Stimulated activated CD8-positive, alpha-beta memory T cell treated with anti-CD3 and anti-CD28 coated beads, Interleukin-15, amount 100 ng/mL, for 4 hours (primary cell): ENCODE measurements at places on chromosomes 5 and 9.

- no peak for DNase-seq
Measured at GRCh38 chr5:62287237-62287636, 18.8 kb upstream of the KIF2A start.

DNA sequence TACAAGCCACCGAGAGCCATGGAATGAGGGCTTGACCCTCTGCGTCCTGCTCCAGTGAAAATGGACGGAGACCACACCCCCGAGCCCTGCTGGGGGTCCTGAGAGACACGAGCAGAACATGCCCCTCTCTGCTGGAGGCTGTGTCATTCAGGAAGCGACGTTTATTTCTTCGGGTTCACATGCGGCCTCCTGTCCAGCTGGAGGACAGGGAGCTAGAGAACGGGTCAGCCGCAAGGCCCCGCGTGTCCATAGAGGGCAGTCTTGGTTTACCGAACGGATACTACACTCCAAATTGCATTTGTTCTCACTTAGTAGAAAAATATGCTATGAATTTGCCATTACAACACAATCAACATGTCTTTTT lies 36.1 kb downstream of the MRPL36 start:
- DNase-seq, result no peak

GRCh38 chr9:112245126-112245525 lies 70.0 kb upstream of the SUSD1 start:
- DNase-seq, result no peak

- DNase-seq, result no peak
Measured at GRCh38 chr5:60161340-60161934, 267.9 kb upstream of the PDE4D start.

DNA sequence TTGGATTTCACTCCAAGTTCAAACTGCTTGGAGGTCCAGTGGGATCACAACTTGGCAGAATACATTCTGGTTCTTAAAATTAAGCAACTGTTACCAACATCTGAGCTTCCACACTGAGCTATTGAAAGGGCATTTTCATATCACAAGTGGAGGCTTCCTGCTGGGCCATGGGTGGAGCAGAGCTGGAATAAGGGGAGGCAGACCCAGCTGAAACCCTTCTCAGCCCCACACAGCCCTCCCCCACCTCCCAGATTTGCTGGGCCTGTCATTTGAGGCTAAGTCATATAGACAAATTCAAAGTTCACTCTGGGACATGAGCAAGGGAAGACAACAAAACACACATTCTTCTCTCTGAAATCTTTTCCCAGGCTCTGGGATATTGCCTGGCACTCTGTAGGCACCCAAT lies 79.9 kb downstream of the ACTL7B start:
- no peak for DNase-seq

- no peak for DNase-seq
Measured at GRCh38 chr5:38725371-38725865, 120.4 kb upstream of the OSMR start.

DNA sequence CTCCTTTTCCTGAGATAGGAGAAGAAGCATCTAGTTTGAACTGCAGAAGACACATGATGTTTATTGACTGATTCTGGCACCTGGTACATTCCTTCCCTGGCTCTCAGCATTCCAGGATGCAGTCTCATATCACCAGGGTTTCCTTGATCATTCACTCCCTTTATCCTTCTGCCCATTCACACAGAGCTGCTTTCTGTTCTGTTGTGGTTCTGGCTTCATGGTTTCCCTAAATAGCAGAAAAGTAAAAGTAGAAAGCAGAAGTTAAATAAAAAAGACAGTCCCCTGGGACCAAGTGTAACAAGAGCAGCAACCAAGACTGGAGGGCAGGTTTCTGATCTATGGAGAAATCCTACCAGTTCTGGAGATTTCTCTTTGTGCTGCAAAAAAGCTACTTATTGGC lies 3.2 kb downstream of the IFNA8 start:
- DNase-seq, result no peak

DNA sequence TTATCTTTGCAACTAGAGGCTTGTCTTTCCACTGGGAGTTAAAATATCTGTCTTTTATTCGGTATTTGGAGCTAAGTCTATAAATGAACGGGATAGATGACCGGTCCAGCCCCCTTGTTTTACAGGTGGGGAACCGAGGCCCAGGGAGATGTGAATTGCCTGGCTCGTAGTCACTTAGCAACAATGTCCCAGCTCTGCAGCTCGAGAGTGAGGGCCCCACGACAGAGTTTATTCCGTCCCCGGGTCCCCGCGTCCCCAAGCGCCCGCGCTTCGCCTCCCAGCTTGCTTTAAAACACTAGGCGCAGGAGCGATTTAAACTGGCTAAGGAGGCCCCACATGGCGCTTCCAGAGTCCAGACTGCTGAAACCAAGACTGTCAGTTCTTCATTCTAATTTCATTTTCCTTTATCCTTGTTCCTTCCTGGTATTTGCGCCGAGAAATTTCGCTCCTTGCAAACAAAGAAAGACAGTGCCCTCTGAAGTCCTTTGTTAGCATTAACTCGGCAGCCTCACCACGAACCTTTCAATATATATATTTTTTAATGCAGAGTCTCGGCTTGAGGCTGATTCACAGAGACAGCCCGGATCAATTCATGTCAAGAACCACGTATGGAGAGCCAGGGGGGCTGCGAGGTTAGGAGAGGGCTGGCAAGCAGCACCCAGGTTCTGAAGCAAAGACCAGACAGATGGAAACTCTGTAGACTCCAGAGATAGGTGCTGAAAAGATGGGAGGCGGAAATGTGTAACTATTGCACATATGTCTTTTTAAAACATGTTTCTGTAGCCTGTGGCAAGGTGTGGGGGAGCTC lies 1.4 kb upstream of the ENC1 start:
- DNase-seq, result no peak

DNA sequence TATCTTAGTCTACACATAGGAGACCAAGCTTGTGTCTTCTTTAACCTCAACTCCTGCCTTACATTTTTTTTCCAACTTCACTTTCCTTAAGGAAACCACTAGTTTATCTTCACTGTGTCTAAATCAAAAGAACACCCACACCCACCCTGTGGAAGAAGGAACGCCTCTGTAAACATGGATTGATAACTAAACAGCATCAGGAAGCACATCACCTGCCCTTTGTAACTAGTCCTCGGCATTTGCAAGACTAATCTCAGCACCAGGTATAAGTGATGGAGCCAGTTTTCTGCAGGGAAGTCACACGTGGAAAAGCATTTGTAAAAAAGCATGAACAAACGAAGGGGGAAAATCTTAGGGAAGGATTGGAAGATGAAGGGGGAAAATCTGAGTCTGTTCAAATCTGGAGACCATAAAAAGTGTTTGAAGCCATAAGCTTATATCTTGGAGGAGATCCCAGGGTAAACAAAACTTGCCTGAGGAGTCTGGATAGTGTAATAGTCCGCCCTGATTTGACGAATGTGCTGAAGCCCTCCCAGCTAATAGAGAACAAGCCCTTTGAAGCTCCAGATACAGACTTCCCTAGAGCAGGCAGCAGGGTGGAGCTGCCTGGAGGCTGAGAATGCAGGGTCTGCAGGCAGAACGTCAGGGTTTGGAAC lies 117.3 kb upstream of the LHFPL2 start:
- no peak for DNase-seq

GRCh38 chr5:177445917-177446199 lies 756 bp upstream of the PRR7 start:
- no peak for DNase-seq

DNA sequence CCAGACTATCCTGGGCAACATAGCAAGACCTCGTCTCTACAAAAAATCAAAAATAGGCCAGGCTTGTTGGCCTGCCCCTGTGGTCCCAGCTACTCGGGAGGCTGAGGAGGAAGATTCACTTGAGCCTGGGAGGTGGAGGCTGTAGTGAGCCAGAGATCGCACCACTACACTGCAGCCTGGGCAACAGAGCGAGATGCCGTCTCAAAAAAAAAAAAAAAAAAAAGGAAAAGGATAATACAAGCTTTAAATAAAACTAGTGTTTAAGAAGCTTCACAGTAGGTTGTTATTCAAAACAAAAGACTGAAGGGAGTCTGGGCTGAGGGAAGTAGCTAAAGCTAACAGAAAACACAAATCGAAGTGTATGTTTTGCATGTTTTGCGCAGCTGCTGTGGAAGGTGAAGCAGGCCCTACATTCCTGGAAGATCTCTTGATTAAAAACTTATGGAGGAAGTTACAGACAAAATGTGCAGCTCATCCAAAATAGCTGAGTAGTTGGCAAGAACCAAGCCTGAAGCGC lies 581 bp upstream of the C9orf40 start:
- DNase-seq, result no peak

DNA sequence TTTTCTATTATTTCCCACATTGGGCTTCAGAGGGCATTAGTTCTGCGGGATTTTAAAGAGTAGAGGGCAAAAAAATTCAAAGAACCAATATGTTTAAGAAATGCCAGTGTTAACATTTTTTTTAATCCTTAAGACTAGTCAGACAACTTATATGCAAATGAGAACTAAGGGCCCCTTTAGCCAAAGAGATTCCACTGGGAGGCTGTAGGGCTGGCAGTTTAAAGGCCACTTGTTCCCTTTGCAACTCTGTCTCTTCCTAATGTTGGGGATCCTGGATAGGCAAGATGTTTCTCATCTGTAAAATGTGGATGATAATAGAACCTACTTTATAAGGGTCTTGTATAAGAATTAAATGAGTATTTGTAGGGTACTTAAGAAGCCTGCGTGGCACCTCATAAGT lies 1395.9 kb downstream of the PTPRD start:
- DNase-seq, result no peak

GRCh38 chr9:82565188-82565969 lies 497.6 kb downstream of the RASEF start:
- no peak for DNase-seq

- DNase-seq, result no peak
Measured at GRCh38 chr5:90111364-90112032, 298.1 kb downstream of the CETN3 start.

DNA sequence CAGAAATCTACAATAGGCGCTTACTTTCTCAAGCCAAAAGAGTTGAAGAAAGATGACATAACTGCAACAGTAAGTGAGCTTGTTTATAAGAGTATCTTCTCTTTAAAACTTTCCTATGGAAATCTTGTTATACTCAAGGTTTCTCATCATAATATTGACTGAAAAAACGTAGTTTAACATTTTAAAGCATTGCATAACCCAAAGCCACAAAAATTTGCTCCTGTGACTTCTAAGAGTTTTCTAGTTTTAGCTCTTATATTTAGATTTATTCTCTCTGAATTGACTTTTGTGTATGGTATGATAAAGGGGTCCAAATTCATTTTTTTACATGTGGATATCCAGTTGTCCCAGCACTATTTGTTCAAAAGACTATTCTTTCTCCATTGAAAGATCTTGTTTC lies 15.2 kb downstream of the WDR36 start:
- DNase-seq, result no peak

DNA sequence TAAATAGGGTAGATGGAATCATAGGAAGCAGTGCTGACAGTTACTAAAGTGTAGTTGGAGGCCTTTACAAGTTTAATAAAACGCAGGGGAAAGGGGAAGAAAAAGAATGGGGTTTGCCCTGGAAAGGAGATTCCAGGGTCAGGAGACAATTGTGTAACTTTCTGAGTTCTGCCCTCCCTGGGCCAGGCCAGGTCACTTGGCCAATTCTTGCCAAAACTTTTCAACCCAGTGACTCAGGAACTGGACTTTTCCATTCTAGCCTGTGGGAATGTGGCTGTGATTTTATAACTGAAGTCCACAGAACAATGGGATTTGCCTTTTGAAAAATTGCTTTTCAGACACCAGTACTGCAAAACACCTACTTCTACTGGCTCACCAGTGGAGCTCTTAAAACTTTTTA lies 289.8 kb upstream of the ANKRD55 start:
- DNase-seq, result no peak

- no peak for DNase-seq
Measured at GRCh38 chr5:122327110-122327509, 15.1 kb downstream of the SNCAIP start.

- DNase-seq, result no peak
Measured at GRCh38 chr9:108300306-108301287, 555.2 kb downstream of the ACTL7B start.

GRCh38 chr9:21994556-21995005 lies at the start of gene CDKN2B-AS1:
TSS of gene CDKN2B-AS1 (plus strand) at chr9:21994791.
- DNase-seq, result no peak

- DNase-seq, result no peak
Measured at GRCh38 chr5:158737536-158738027, 362.1 kb downstream of the EBF1 start.

DNA sequence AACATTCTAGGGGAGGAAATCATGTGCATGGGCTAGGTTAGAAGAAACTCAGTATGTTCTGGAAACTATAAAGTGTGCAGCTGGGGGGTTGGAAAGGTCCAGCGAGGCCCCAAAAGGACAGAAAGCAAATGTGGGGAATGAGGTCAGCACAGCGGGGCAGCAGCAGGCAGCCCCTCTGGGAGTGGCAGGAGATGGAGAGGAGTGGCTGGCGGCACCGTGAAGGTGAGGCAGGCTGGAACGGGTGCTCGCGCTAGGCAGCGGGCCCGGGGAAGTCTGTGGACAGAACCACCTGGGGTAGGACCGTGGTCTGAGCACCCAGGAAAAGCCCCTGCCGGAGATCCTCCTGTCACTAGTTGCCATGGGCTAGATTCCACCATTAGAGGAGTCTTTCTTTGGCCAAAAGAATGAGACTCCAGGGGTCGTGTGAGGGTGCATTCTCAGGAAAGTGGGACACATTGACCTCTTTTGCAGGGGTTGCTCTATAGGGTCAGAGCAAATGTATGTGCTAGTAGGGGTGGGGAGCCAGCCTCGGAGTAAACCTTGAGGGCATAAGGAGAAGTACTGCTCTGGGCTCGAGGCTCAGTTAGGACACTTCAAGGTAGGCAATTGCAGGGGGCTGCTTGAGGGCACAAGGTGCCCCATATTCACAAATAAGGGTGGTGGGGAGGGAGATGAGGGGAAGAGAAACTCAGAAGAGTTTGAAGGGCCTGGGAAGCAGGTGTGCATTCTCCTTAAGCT lies 61.2 kb downstream of the IL6ST start:
- DNase-seq, result no peak

- DNase-seq, result no peak
Measured at GRCh38 chr5:56056875-56057274, 62.1 kb upstream of the IL6ST start.

- no peak for DNase-seq
Measured at GRCh38 chr5:177130211-177131018, 3.2 kb upstream of the NSD1 start.

GRCh38 chr9:123722378-123722777 lies 207.5 kb downstream of the DENND1A start:
- no peak for DNase-seq

GRCh38 chr9:8649160-8649559 lies 849.6 kb upstream of the DMAC1 start:
- no peak for DNase-seq

GRCh38 chr5:307794-308579 lies 13.5 kb upstream of the AHRR start:
- DNase-seq, result no peak

DNA sequence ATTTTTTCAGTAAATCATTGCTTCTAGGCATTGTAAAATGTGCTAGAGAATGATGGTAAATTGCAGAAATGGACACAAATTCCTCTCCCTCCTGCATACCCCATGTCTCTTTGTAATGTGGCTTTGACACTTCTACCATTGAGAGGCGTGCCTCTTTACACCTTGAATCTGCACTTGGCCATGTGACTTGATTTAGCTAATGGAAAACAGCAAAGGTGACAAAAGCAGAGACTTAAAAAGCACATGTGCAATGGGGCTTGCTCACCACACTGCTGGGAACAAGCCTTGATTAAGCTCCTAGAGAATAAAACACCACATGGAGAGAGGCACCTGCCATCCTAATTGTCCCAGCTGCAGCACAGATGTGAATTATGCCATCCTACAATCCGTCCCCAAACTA lies 69.9 kb upstream of the NAA35 start:
- DNase-seq, result no peak
